NCI-H1105 (cell line): ENCODE measurements at places on chromosomes 16 and 17.

DNA sequence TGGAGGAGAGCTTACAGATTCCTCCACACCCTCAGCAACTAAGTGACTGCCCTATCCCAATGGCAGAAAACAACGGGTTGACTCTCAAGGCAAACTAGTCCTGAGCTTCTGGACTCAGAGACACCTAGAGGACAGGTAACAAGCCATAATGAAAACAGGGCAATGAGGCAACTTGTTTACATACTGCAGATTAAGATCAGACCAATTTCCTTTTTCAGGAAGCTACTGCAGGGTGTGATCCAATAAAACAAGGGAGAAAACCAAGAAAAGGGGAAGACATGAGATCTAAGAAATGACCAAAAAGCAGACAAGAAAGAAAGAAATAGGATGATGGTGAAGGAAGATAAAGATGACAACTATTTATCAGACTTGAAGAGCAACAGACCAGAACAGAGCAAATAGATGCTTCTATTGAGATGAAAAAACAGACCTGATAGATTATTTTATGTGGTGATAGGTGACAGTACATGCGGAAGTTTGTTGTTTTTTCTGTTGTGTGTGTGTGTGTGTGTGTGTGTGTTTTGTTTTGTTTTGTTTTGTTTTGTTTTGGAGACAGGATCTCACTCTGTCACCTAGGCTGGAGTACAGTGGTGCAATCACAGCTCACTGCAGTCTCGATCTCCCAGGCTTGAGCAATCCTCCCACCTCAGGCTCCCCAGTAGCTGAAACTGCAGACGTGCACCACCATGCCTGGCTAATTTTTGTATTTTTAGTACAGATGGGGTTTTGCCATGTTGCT, 120.7 kb downstream of the GAS7 start:
- no peak for DNase-seq

DNA sequence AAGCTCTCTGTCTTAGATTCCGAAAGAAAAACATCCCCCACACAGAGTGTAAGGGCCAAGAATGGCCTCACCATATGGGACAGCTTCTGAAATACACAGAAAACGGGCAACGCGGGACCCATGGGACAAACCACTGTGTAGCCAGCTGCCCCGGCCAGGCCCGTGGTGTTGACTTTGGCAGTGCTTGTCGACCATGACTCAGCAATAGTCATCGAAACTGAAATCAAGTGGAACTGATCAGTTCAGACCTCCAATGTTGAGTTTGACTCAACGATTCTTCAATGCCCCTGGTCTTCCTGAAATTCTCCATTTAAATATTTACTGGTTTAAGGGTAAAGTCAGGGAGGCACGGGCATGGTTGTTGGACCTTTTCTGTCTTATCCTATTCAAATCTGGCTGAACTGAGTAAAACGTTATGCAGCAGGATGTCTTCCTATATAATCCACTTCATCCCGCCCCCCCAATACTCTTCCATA, 27.5 kb downstream of the ZFHX3 start:
- no peak for DNase-seq

DNA sequence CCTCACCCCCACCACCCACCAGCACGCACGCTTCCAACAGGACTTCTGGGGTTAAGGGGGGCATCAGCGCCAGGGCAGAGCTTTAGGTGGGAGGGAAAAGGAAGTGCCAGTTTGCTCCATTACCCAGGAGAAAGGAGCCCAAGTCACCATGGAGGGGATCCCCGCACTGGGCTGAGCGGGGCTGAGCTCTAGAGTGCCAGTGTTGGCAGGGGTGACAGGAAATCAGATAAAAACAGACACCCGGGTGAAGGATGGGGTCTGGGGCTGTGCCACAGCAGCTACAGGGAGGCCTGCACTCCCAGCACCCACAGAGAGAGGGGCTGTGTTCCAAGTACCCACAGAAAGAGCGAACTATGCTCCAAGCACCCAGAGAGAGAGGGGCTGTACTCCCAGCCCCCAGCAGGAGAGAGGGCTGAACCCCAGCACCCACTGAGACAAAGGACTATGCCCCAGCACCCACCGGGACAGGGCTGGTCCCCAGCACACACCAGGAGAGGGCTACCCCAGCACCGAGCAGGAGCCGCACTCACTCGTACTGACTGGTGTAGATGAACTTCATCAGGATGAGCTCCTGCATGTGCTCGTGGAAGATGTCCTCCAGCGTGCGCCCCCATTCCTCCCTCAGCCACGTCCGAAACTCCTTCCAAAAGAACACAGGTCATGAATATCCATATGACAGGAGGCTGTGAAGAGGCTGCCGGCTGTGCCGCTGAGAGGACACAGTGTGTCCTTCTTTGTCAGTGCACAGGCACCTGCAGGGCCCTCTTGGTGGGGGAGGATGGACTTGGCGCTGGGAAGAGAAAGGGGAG, 18.6 kb upstream of the C16orf95 start:
- DNase-seq = no peak

- peak; percentile 24 for DNase-seq
Observed at GRCh38 chr16:106623-107324, 28.7 kb downstream of the MPG start.

DNA sequence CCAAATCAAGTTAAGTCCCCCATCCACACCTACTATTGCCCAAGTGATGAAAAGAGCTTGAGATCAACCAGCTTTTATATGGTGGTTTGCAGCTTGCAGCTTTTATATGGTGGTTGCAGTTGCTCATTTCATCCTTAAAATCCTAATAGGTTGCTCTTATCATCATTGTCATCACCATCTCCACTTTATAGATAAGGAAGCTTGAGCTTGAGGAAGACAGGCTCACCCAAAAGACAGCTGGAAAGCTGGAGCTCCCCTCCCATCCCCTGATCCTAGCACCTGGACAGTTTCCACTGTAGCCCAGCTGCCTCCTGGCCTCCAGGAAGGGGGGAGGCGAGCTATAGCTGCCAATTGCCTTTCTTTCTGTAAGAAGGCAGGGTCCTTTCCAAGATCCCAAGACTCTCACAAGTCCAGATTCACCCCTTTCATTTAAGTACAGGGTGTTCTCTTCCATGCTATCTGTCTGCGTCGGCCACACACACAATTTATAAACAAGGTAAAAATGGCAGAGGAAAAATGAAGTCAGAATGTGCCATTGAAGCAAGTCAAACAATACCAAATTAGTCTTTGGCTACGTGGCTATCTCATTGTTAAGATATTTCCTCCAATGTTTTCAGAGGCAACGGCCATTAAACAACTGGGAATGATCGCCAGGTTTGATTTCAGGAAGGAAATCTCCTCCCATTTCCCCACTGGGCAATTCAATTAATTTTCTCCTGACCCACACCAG, 63.3 kb downstream of the PECAM1 start:
- no peak for DNase-seq

- peak; percentile 82 for DNase-seq
Observed at GRCh38 chr17:42548070-42548837, 4.5 kb upstream of the HSD17B1 start.

GRCh38 chr16:70805787-70806186, 4.8 kb upstream of the VAC14 start:
- no peak for DNase-seq

DNA sequence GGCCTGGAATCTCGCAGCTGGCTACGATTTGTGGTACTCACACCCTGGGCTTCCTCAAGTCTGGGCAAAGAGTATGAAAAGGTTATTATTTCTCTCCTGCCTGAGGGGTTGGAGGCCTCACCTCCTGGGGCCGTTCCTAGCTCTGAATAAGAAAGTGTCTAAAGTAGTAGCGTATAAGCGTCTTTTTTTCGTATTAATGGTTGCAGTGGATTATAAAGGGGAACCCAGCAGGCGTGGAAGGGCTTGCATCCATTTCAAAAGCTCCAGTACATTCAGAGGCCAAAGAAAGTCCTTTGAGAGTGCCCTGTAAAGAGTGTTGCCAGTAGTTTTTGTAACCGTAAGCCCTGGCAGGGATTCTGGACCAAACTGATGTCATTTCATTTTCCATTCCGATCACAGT, 72.2 kb upstream of the MPHOSPH6 start:
- DNase-seq = no peak
